ENCODE measurements at places on chromosomes 3 and 15.
A peak's percentile ranks its signal among the peaks of the same experiment; 100 is the strongest.

DNA sequence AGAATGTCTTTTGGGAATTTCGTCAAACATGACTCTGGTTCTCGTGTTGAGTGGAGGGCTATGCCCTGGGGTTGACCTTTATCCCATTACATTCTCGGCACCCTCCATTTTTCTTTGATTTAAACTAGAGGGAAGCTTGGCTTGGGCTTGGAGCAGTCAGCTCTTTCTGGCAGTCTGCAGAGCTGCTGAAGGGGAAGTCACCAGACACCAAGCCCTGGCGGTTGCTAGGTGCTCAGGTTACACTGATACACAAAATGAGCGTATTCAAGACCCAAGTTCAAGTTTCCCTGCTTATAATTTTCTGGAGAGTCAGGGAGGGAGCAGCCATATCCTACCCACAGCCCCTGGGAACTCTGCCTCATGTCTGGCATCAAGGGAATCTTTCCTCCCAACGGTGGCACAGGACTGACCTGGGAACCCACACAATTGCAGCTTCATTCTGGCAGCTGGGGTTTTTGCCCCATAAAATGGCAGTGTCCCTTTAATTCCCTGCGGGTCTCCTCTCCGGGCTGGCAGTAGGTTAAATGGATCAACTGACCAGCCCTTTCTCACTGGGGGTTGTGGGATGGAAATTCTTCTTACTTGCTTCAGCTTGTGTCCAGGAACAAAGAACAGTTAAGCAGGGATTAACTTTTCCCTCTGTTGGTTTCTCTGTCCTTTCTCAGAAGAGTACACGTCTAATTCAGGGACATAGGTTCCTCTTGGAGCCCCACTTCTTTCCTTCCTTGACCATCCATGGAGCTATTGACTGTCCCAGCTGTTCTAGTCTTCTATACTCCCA is 110.0 kb upstream of the DLG1 start:
- DNase-seq, result no peak

GRCh38 chr3:128426128-128426921 is 40.4 kb downstream of the DNAJB8 start:
- no peak for DNase-seq

DNA sequence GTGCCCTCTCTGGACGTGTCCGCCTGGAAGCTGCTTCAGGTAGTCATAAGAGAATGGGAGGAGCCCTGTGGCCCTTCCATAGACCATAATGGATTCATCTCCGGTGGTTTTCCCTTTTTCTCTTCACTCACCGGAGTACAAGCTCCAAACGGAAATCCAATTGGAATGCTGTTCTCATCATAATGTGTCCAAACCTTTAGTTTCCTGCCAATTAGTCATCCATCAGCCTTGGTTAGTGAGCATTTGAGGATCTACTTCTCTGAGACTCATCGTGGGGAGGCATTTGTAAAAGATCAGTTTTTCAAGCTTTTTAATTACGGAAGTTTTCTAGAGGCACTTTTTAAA is 34.9 kb downstream of the ABHD2 start:
- peak; percentile 29 for DNase-seq

DNA sequence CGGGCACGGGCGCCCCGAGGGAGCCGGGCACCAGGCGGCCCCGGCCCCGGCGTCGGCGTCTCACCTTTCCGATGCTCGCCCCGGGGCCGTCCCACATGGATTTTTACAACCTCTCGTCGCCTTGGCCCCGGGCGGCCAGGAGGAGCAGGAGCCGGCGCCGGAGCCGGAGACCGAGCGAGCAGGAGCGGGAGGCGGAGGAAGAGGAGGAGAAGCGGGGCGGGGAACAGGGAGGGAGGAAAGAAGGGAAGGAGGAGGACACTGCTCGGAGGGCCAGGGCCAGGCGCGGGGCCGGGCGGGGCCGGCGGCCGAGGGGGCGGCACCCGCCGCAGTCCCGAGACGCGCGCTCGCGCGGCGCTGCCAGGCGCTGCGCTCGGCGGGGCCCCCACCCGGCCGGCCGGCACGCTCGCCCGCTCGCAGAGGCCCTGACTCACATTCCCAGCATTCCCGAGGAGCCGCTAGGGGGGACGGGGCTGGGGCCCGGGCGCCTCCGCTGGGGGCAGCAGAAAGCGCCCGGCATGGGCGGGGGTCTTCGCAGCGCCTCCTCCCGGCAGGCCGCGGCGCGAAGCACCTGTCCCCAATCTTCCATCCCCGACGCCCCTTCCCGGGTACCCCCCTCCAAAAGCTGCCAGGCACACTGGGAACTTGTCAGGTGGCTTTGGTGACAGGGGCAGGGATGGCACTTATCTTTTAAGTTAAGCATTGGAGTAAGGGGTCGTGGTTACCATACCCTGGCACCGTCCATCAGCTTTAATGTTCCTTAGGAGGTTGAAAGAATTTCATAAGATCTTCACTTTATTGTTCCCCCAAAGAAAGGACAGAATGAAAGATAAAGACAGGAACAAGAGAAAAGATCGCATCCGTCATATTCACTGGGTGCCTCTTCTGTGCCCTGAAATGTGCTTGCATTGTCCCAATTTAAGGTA is at the start of gene ERC2:
Gene ERC2 (minus strand): TSS at position 284 of the 923 bp plus-strand sequence.
- no peak for DNase-seq

All from fibroblast of skin of left biceps (primary cell).